Activated T-cell treated with anti-CD3 and anti-CD28 coated beads, Interleukin-2, amount 50 U/mL, for 72 hours (primary cell): ENCODE measurements at places on chromosomes 11 and 22. TPM values are rescaled to one million over a fixed set of nuclear protein-coding genes. Genes with fewer than 3 reads are reported as not detected.

GRCh38 chr11:122077459-122077858 is 38.6 kb downstream of the BLID start:
- no peak for DNase-seq

GRCh38 chr22:20027966-20028854 is 7.3 kb downstream of the TANGO2 start:
- DNase-seq, result no peak

DNA sequence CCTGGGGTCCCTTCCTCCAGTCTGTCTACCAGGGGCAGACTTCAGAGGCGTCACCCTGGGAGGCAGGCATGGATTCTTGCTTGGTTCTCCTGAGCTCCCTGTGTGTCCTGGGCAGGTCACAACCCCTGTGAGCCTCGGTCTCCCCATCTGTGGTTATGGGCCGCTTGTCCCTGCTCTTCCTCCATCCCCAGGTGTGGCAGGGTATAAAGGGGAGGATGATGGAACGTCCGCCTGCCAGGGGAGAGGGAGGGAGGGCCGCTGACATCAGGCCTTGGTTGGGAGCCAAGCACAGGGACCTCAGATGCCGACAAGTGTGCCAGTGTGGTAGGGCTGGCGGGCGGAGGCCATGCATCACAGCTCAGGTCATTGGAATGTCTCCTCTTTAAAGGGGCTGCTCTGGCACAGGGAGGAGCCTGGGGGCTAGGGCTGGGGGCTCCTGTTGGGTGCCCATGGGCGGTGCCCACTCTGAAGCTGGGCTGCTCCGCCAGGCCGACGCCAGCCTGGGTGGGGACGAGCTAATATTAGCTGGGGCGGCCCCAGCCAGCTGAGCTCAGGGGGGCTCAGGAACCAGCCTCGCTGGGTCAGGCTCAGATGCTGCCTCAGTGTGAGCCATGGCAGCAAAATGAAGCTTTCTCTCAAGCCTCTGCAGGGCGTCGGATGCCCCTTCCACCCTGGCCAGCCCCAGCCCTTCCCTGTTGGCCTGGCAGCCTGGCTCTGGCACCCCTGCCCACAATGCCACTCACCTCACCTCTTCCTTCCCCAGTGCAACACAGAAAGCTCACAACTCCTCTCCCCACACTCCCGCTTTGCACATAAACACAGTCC is 12.8 kb downstream of the KCNC1 start:
- no peak for DNase-seq

- peak; percentile 29 for DNase-seq
These were observed 16.6 kb downstream of the OR8A1 start for GRCh38 chr11:124586238-124586860.

GRCh38 chr22:50613291-50613981 is 12.8 kb downstream of the MAPK8IP2 start:
- no peak for DNase-seq

GRCh38 chr11:45278714-45279113 is 7.4 kb downstream of the SYT13 start:
- no peak for DNase-seq

GRCh38 chr11:18540207-18541009 is 13.7 kb upstream of the TSG101 start:
- no peak for DNase-seq

DNA sequence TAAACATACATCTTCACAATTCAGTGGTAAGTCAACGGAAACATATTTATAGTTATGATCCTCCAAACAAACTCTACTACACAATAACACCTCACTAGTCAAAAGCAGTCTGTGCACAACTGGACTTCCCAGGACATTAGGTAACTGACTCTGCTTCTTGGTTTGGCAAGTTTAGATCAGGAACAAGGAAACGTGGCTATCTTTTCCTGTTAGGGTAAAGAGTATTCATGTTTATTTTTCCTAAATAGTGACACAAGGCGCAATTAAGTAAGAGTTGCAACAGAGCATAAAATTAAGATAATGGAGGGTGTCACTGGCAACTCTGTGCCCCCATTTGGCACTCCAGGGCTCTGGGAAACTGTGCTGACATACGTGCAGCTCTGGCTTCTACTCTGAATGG is 70.2 kb upstream of the TP53AIP1 start:
- no peak for DNase-seq

DNA sequence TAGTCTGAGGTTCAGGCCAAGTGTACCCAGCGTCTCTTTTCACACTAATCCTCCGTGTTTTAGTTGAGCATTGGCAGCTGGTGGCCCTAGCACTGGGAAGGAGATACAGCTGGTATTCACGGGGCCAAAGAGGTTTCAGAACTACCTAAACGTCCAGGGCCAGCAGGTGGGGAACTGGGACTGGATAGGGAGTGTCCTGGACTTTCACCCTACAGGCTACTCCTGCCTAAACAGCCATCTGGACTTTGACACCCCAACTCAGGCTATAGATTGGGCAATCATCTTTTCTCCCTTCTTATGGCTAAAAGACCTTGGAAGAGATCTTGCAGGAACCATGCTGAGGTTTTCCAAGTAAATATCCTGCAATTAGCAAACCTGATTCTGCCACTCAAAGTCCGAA is 2.8 kb downstream of the SPON1 start:
- DNase-seq, result no peak

DNA sequence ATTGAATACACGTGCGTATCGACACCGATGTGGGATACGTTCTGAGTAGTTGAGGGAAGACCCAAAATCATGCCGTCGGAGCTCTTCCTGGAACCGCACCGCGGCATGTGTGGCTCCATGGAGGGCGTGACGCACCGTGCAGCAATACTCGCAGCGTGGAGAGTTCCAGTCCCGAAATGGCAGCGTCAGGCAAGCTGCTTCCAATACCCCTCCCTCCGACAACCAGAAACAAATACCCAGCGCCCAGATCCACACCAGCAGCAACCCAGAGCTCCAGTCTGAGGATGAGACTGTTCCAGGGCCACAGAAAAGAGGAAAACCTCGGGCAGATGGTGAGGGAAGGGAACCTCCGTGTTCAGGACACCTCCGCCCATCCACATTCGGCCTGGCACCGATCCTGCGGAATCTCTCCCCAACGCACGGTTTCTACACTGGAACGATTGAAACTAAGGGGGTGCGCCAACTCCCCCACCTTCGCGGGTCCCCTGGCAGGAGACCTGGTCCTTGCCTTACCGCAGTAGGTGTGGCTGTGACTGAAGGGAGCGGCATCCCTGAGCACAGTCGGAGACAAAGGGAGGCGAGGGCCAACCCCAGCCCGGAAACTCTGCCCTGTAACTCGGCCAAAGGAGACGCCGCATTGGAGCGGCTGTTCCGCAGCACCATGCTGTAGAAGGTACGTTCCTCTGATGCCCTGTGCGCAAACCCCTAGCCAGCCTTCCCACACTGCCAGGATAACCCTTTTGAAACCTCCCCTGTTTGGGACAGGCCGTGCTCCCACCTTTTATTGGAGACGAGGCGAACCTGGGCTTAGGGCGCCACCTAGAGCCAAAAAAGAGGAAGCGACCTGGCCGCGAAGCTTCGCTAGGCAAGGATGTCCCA is 28.2 kb downstream of the DBX1 start:
- DNase-seq, result peak; percentile 51

DNA sequence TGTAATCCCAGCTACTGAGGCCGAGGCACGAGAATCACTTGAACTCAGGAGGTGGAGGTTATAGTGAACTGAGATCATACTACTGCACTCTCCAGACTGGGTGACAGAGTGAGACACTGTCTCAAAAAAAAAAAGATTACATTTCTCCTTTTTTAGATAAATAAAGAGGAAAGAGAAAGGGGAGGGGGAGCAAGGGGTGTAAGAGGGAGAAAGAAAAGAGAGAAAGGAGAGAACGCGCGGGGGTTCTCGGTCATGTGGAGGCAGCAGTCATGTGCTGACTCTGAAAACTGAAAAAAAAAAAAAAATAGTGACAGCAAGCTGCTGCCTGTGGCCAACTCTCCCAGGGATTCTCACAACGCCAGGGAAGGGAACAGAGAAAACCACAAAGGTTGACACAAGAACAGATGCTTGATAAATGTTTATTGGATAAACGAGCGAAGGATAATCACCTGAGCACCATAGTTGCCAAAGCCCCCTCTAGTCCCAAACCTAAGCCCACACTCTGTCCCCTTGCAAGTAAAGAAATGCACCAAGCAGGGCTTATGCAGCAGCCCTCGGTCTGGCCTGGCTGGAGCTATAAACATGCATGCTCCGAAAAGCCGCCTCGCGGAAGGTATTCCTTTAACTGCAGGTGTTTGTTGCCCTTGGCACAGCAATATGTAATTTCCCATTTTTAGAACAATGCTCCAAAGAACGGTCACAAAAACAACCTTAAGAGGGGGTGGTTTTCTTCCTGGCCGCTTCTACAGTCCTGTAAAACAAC is 14.5 kb downstream of the SCGB1A1 start:
- no peak for DNase-seq

GRCh38 chr11:69550846-69551245 is 69.4 kb downstream of the LINC01488 start:
- DNase-seq, result no peak

DNA sequence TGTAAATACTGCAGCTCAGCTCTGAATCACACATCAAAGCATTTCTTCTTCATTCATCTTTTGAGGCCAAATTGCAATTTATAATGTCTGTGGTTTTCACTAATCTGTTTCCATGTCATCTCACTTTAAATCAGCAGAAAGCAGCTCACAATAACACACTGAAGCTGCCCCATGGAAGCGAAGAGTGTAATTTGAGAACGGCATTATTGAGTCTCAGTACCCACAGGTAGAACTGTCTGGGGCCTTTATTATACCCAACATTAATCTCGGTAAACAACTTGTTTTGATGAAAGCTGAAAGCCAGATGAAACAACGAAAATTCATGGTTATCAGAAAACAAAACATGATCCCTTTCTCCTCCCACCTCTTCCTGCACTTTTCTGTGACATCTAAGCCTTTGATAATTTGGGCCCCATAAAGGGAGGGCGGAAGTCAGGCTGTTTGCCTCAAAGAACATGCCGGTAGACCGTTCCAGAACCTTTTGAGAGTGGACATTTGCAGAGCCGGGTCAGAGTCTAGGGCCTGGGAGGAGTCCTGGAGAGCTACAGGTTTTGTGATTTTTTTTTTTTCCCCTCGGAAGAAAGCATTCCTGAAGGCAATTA is 68.2 kb upstream of the SESN3 start:
- DNase-seq, result peak; percentile 4

DNA sequence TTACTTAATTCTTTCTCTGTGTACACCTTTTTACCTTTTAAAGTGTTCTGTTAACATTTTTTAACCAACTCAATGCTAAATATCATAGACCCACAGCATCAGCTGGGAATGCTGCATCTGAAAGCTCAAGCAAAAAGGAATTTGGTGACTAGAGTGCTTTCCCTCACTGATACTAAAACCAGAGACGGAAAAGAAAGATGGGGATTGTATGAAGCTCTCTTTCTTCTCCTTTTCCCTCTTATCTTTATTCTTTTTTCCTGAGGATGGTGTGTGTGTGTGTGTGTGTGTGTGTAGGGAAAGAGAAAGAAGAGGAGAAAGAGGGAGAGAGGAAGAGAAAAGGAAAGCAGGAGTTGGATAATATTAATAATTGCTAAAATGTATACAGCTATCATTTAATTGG is 4.1 kb upstream of the SIK2 start:
- DNase-seq, result no peak

DNA sequence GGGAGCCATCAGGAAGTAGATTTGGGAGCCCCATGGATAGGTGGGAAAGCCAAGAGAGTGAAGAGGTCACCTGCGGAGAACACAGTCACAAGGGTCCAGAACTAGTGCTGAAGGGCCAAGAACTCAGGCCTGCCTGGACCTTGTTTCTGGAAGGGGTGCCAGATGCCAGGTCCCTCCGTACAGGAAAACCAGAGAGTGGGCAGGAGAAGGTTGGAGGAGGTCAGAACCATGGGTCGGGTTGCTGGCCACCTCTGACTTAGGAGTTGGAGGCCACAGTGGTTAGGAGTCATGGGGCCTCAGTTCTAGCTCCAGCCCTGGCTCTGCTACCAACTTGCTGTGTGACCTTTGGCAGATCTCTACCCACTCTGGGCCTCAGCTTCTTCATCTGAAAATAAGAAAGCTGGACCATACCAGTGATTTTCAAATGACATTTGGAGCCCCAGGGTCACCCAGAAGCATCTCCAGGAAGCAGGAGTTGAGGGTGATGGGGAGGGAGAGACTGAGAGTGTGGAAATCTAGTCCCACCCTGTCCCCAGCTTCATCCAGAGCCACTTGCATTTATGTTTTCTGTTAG is 20.8 kb upstream of the TUB start:
- DNase-seq, result no peak

The C11orf91 gene
- total RNA-seq, result not detected

The DEAF1 gene
- total RNA-seq, result 66.1 TPM

The RCN1 gene
- total RNA-seq, result 28.4 TPM
